ENCODE measurements at places on chromosomes 12 and 14.

GRCh38 chr12:40819436-40820108 is 127.3 kb downstream of the CNTN1 start:
- no peak for DNase-seq

DNA sequence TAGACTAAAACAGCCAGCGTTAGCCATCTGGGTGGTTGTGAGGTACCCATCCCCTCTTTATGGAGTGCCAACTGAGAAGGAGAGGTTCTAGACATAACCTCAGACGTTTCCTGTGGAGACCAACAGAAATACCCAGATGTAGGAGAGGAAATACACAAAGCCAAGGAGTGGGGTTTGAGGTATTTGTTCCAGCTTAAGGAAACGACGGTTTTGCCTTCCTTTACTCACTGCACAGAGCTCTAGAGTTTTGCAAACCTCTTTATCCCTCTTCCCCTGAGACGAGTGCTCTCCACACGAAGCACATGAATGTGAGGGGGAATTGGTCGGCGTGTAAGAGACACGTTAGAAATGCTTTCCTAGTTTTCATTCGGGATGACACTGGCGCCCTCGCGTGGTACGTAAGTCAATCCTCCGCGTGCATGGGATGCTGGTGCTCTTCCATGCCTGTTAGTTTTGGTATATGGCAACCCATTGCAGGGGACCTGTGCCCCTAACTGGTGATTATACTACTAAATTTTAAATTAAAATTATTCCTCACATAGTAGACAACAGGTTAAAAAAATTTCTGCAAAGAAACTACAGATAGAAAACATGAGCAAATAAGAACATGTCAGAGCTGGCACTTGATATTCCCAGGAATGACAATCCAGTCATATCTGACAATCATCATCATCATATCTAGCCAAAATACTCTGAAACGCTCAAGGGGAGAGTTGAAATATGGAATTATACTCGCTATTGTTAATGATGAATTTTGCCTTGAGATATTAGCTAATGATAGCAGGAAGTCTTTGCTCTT is 121.7 kb downstream of the PPM1H start:
- DNase-seq, result peak; percentile 57

- DNase-seq, result no peak
Observed at GRCh38 chr12:63068857-63069442, 82.1 kb downstream of the AVPR1A start.

DNA sequence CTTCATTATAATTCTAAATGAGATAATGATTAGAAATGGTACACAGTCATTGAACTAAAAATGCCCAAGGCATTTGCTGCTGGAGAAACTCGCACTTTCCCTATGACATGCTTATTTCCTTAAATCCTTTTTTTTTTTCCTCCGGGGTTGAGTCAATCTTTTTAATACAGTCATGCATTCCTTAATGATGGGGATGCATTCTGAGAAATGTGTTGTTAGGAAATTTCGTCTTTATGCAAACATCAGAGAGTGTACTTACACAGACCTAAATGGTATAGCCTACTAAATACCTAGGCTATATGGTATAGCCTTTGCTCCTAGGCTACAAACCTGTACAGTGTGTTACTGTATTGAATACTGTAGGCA is 29.8 kb upstream of the DACT1 start:
- DNase-seq, result no peak

DNA sequence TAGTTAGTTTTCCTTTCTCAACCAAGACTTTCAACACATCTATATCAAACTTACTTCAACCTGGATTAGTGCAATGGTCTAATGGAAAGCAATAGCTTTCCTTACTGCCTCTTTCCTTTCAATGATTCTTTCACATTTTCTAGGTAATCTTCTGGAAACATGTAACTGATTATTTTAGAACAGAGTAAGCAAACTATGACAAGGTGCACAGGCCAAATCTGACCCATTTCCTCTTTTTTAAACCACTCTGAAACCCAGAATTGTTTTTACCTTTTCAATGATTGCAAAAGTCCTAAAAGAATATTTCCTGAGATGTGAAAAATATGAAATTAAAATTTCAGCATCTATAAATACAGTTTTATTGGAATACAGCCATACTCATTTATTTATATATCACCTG is 81.6 kb upstream of the TMTC2 start:
- no peak for DNase-seq

DNA sequence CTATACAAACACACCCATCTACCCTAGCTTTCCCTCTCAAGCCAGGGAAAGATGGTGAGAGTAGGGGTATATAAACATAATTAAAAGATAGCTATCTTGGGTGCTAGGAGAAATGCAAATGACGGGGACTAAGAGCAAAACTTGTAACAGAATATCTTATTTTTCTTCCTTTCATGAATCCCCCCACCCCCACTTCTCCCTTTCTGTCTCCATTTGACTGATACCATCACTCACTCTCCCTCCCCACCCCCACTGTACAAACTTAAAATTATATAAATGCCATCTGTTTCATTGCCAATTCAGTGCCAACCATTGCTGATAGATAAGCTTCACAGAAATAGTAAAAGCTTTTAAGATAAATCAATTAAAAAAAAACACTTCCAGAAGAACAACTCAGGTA is 268.6 kb downstream of the SLC6A15 start:
- no peak for DNase-seq

DNA sequence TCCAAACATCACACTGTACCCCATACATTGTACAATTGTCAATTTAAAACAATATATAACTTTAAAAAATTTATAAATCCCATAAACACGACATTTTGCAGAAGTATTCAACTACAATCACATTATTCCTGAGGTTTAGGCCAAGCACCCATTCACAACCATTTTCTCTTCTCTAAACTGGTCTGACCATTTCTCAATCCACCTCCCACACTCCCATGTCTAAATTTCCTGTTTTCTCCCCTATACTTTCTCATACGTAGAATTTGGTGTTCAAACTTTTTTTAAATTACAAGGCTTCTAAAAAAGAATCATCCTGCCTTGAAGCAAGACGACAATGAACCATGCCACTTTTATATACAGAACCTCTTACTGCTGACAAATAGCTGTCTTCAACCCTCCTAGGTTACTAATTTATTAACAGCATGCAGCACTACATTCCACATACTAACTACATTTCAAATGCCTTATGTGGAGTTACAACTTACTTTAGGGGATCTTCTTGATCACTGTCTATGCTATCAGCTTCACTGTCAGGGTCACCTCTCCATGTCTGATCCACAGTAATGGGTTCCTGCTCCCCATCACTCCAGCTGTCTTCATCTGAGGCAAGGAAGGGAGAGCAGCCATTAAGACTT is 3.4 kb downstream of the KANSL2 start:
- no peak for DNase-seq

DNA sequence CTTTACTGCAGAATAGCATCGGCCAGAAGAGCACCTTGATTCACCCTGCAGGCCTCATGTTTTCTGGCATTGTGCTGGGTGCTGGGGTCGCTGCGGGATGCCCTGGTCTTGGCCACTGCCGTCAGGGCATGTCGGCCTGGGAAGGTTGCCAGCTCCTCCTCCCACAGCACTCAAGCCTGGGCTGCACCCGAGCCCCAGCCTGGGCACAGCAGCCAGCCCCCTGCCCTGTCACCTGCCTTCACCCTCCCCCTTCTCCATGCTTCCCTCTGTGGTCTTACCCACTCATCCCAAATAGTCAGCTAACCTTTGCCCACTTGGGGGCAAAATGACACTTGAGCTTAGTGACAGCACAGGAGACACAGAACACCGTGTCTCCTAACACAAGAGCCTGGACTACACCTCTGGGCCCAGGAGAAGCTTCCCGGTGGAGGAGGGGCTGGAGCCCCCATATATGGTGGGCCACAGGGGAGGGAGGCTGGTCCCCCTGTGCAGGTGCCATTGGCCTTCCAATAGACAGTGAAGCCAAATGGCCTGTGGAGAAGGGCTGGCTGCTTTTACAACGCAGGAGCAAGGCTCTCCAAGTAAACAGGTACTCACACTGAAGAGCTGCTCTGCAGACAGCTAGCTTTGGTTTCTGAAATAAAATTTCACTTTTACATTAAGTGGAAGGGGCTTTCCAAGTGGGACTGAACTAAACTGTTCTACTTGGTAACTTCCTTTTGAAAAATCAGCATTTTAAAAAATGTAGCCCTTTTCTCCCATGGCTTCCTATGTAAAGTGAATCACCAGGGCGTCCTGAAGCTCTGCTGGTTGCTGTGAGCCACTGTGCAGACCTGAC is 51.2 kb upstream of the AMN start:
- no peak for DNase-seq

- DNase-seq, result no peak
Observed at GRCh38 chr14:23168246-23168645, 15.2 kb downstream of the SLC7A8 start.

GRCh38 chr12:1885082-1885596 is 33.3 kb downstream of the CACNA2D4 start:
- DNase-seq, result no peak

DNA sequence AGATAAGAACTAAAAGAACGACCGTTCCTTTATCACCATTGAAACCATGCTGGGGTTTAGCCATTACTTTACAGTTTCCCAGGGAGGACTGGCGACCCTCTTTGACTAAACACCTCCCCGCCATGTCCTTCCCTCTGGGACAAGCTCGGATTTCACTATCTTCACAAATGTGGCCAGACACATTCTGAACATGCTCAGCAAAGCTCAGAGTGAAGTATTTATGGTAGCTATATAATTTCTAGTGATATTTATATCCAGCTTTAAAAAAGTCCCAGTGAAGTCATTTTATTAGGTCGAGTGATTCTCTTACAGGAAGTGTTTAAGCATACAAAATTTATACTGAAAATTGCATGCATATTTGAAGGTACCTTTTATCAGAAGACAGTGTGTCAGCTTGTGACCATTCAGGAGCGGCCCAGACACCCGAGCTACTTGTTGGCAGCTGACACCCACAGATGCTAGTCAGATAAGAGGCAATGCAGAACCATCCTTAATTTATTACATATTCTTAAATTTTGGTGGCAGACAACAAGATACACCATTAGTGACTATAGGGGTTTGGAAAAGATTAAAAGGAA is 36.8 kb downstream of the NIN start:
- no peak for DNase-seq
